ENCODE measurements at places on chromosomes 16 and 17.

DNA sequence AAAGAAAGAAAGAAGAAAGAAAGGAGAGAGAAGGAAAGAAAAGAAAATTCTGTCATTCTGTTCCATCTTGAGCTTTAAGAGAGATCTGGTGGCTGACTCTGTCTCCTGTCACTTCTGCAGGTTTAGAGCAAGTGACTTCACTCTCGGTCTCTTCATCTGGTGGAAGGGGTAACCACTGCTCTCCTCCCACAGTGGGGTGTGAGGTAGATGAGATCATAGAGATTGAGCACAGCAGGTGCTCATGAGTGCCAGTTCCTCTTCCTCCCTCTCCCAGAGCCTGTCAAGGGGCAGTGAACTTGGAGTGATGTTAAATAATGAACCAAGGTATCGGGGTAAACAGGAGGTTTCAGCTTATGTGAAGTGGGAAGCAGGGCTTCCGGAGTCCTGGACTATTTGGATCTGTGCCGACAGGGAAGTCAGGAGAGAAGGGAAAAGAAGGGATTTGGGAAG is 47.7 kb downstream of the BEAN1 start:
- no peak for DNase-seq

DNA sequence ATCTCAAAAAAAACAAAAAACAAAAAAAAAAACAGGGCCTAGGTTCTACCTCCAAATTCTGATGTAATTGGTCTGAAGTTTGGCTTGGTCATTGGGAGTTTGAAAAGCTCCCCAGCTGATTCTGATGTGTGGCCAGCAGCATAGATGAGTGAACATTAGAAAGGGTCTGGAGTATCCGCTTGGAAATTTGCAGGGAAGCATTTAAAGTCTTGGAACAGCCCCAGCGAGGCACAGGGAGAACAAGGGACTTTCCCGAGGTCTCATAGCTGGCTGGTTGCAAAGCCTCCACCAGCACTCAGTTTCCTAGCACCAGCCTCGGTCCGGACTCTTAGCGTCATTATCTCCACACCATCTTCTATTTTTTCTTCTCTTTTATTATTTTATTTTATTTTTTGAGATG is 70.8 kb downstream of the RAB11FIP4 start:
- DNase-seq, result no peak

DNA sequence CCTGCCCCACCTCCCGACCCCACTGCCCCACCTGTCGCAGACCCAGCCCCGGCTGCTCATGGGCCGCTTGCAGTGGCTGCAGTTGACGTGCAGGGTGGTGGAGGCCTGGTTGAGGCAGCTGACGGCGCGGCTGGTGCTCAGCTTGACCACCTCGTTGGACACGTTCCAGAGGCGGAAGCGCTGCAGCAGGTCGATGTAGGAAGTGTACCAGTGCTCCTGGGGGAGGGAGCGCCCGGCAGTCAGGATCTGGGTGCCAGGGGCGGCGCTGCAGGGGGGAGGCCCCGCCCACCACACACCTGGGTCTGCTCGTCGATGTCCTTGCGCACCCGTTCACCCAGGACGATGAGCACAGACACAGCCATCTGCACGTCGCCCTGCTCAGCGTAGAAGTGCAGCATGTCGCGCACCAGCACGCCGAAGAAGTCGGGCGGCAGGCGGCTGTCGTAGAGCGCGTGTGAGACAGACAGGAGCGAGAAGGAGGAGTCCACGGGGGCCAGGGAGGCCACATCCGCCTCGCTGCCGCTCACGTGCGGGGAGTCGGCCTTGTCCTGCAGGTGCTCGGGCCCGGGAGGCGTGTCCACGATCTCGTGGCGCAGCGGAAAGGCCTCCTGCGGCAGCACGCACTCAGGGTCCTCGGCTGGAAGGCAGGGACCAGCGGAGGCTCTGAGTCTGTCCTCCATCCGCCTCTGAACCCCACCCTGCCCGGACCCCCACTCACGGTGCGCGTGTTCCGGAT is 995 bp upstream of the JMJD8 start:
- no peak for DNase-seq

DNA sequence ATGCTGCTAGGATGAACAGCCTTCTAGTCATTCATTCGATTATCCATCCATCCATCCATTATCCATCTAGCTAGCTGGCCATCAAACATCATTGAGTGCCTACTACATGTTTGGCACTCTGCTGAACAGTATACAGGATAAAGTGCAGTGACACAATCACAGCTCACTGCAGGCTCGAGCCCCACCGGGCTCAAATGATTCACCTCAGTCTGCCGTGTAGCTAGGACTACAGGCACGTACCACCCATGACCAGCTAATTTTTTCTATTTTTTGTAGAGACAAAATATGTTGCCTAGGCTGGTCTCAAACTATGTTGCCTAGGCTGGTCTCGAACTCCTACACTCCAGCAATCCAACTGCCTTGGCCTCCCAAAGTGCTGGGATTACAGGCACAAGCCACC is 50.0 kb downstream of the SSH2 start:
- no peak for DNase-seq

DNA sequence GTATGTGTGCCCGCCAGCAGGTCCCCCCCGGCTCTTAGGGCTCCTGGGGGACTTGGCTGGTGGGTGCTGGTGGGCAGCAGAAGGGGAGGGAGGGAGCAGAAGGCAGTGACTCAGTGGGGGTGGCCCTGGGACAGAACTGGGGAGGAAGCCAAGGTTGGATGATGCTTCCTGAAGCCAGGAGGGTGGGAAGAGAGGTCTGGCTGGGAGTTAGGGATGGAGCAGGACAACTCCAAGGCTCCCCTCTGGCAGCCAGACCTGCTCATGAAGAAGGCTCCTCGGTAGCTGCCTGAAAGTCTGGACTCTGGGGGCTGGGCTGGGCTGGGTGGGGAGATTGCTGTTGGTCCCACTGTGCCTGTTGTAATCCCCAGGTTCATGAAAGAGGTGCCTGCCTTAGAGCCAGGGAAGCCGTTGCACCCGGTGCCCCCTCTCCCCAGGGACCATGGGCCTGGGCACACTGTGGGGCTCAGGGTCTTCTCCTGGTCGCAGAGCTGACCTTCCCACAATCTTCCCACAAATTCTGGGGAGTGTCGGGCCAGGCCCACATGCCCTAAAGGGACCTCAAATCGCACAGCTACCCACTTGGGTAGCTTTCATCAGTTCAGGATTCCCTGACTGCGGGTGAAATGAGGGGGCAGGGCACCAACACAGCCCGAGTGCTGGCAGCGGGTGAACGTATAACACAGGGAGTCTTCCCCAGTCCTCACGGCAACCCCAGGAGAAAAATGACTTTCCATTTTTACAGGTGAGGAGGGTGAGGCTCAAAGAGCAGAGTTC is 1.1 kb upstream of the PLEKHG4 start:
- no peak for DNase-seq

GRCh38 chr17:34076743-34077631 is 178.1 kb upstream of the CCL2 start:
- DNase-seq, result no peak

DNA sequence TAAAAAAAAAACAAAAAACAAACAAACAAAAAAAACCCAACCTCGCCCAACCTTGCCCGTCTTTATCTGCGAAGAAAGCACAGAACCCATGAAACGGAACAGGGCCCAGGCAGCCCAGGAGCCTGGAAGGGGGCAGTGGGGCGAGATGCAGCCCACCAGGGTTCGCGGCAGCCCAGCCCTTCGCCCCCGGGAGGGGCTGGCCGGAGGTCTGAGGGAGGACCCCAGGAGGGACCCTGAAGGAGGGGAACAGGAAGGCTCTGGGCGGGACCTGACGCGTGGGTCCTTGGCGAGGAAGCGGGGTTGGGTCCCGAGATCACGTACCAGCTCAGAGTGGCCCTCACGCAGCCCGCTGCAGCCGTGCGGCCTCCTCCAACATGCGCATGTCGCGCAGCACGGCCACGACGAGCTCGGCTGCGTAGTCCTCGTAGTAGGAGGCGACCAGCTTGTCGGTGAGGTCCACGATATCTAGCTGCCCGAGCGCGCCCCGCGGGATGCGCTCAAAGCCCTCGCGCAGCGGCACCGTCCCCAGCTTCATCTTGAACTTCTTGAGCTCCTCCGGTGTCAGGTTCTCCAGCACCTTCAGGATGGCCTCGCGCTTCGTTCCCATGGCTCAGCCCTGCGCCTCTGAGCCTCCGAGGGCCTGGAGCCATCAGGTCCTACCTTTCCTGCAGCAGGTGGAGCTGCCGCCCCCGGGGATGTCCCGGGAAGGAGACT is at the start of gene PYDC1:
TSS of gene PYDC1 (minus strand) at position 714 of the 714 bp plus-strand sequence. CDS start at position 607, 107 bp downstream.
- no peak for DNase-seq

GRCh38 chr17:6559753-6560215 is 3.4 kb upstream of the PITPNM3 start:
- no peak for DNase-seq

- DNase-seq, result no peak
Measured at GRCh38 chr17:49255125-49255524, 24.5 kb upstream of the PHOSPHO1 start.

DNA sequence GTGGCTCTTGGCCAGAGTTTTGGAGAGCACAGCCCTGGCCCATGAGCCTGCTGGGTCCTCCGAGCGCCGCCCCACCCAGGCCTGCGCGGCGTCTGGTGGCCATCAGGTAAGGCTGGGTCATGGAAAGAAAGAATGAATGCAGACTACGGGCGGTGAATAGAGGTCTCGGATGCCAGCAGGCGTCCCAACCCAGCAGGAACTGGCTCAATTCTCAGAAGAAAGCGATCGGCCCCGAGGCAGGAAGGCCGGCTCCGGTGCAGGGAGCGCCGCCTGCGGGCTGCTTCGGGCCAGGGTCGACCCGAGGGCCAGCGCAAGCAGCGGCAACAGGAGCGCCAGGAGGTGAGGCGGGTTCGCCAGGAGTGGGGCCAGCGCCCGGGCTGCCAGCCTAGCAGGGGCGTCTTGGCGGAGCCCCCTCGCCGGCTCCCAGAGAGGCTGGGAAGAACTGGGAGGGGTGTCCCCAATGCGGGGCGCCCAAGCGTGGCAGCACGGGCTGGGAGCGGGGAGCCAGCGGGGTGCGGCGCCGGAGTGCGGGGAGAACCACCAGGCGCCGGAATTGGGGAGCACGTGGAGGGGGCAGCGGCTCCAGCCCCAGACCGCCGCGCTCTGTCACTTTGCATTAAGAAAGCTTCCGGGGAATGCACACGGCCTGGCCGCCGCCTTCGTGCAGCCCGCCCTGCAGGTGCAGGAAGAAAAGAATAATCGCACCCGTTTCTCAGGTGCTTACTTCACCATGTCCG is 7.1 kb upstream of the TMC5 start:
- no peak for DNase-seq

DNA sequence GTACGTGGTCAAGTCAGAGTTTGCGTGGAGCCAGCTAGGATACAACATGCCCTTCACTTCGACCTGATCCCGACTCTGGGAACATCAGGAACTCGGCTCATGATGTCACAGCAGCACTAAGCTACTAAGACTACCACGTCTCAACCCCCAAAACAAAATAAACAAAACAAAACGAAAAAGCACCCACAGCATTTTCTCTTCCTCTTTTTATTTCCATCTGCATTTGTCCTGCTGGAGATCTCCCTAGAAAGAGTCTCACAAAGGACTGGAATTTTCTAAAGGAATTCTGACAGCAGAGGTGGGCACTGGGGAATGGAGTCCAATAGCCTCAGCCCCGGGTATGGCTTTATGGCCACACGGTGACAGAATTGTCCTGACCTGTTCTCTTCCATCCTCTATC is 196.6 kb downstream of the SALL1 start:
- no peak for DNase-seq

- DNase-seq, result peak; percentile 23
Measured at GRCh38 chr17:5330981-5331380, 48.9 kb downstream of the RABEP1 start.

GRCh38 chr16:24800586-24800985 is 45.2 kb upstream of the SLC5A11 start:
- DNase-seq, result no peak

DNA sequence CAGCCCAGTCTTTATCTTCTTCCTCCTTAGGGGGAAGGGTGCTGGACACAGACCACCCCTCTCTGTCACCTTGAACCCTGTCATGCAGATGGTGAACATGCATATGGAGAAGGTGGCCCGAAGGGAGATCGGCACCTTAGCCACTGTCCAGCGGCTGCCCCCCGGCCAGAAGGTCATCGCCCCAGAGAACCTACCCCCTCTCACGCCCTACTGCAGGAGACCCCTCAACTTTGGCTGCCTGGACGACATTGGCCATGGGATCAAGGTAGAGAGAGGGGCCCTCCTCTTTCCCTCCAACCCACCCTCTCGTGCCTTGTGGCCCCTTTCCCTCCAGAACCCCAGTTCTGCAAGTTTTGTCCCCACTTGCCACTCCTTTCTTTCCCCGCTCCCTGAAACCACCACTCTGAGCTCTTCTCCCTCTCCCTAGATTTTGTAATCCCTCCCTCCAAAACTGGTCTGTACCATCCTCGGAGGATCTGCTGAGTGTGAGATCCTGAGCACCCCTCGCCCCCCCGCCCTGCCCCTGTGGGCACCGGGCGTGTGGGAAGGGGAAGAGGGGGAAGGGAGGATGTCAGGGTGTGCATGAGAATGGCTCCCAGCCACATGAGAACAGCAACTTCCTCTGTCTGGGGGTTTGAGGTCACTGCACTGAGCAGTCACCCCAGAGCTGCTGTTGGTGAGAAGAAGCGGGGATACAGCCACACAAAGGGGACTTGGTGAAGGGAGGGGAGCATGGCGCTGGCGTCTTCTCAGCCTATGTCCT is 7.3 kb downstream of the ABI3 start:
- no peak for DNase-seq

GRCh38 chr16:50297301-50298074 is 31.1 kb downstream of the ADCY7 start:
- DNase-seq, result no peak

DNA sequence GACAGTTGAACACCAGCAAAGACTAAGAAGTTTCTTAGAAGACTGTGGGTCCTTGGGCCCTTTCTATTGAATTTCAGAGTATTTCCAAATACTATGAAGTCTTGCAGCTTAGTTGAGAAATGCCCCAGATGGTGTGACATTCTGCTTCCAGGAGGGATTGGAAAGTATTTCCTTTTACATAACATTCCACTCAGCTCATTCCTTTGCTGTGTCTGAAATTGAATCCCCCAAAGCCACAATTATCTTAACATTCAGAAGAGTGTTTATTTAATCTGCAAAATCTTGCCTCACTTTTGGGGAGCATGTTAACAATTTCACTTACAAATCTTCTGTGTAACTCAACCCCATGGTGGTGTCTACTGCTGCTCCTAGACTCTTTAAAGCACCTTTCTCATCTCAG is 307.7 kb downstream of the WWOX start:
- no peak for DNase-seq
